Fibroblast of upper back skin (primary cell): ENCODE measurements at places on chromosomes 7 and 10.

GRCh38 chr10:35561715-35562114 lies 43.4 kb upstream of the GJD4 start:
- DNase-seq = no peak

DNA sequence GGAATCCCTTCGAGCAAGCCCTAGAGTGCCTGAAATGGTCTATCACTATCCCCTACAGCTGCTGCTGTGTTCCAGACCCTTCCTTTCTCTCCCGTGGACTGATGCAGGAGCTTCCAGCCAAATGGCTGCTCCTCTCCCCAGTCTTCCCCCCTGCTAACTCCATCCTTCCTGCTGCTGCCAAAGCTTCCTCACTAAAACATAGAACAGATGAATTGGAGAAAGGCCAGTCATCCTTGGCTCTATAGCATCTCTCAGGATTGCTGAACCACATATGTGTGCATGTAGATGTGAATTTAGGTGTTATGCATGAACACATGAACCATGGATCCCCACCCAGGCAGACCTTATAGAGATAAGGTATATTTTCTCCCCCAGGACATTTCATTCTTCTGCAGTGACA lies 60.7 kb downstream of the GPR26 start:
- no peak for DNase-seq

DNA sequence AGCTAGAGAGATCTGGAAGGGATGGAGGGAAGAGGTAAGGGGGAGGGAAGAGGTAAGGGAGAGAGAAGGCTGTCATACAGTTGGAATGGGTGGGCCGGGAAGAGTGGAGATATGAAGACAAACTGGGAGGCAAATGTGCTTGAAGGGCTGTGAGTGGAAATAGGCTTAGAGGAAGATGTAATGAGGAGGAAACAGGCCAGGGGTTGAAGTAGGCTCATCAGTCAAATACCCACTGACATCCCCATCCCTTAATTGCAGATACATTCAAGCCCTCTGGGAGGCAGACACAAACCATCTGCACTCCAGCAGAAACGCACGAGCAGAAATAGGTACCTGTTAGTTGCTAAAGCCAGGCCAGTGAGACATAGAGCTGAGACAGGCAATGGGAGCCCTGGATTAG lies 2.1 kb downstream of the SYNPO2L start:
- DNase-seq = peak; percentile 50

GRCh38 chr10:88507826-88508453 lies 75.2 kb downstream of the RNLS start:
- DNase-seq = no peak

DNA sequence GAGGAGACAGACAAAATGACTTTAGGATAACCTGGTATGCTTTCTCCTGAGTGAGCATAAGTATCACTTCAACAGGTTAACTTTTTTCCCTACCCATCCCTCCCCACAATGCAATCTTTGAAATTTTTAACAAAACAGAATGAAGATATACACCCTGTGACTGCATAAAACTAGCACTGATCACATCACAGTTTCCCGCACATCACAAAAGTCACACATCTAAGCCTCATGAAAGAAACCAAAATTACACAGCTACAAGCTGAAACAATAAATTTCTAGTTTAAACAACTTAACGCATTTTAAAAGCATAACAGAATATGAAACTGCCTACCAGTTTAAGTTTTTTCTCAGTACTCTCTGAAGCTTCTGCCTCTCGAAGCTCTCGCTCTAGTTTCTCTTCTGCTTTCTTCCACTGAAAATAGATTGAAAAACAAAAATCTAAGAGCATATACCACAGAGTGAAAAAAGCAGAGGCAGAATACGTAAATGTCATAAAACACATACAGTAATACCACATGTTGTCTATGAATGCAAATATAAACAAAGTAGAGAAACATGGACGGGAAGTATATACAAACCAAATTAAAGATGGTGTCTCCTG lies 18.1 kb downstream of the NOC3L start:
- DNase-seq = no peak

- DNase-seq = no peak
Measured at GRCh38 chr7:11833431-11833830, 1.4 kb upstream of the THSD7A start.

- DNase-seq = no peak
Measured at GRCh38 chr7:69567800-69568199, 30.5 kb upstream of the AUTS2 start.

DNA sequence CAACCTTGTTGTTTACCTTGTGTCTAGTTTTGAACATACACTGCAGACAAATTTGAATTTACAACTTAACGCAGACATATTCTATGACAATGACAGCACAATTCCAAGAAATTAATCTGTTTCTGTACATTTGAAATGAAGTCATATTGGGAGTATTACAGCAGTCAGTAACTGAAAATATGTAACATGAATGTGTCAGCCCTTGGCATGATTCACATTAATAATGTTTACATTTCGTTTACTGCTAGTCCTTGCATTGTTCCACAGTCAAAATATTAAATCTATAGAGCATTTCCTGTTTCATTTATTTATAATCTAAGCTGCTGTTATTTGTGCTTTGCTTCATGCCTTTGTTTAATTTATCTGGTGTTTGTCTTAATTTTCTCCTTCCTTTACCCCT lies 80.4 kb downstream of the NOC3L start:
- no peak for DNase-seq

DNA sequence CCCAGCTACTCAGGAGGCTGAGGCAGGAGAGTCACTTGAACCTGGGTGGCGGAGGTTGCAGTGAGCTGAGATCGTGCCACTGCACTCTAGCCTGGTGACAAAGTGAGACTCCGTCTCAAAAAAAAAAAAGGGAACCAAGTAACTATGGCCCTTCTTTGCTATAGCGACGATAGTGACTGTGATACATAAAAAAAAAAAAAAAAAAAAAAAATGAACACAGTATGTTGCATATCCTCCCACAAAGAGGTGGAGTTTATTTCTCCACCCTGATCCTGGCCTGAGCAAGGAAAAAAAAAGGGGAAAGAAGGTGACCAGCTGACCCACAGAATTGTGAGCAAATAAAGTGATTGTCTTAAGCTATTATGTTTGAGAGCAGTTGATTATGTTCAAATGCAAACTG lies 42.3 kb upstream of the STEAP1B start:
- DNase-seq = no peak

DNA sequence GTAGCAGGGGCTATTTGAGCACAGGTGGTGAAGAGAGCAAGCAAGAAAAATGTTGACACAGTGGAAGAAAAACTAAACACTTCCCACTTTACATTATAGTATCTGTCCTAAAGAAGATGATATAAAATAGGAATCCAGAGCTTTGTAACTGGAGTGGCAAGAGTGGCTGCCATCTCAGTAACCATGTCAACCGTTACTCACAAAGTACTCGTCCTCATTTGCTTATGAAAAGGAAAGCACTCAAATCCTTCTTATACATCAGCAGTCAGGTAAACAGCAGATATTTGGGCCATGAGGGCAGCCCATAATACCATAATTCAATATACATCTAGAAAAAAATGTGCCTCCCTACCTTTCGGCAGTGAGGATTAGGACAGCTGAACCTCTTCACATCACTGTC lies 70.1 kb downstream of the RNF216 start:
- DNase-seq = no peak

- no peak for DNase-seq
Measured at GRCh38 chr7:101959342-101959741, 141.9 kb downstream of the CUX1 start.

- DNase-seq = peak; percentile 70
Measured at GRCh38 chr7:29609162-29610037, 45.8 kb downstream of the PRR15 start.

DNA sequence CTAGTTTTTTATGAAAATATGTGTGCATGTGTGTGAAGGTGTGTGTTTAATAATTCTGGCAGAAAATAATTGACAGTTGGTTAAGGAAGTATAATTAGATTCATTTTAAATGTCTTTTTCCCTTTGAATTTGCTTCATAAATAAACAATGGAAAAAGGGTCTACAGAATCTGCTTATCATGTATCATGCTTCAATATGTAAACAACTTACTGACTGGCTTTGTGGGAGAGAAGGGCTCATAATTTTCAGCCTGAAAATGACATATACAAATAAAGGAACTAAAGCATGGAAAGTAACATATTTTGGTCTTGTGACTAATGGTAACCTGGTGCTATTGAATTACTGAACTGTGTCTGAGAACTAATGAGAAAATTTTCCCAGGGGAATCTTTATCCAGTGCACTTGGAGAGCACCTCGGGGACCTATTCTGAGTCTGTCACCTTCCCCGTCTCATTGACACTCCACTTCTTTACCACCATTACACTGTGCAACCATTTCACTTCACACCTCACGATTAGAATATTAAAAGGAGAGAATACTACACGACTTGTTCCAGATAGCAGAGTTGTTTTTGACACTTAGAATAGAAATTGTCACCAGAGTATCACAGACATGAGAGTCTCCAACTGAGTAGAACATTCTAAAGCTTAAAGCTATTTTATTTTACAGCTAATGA lies 298.6 kb downstream of the TFEC start:
- DNase-seq = no peak
